ENCODE measurements at places on chromosomes 12 and 14.

- DNase-seq = no peak
Observed at GRCh38 chr12:82896979-82897378, 210.3 kb downstream of the TMTC2 start.

DNA sequence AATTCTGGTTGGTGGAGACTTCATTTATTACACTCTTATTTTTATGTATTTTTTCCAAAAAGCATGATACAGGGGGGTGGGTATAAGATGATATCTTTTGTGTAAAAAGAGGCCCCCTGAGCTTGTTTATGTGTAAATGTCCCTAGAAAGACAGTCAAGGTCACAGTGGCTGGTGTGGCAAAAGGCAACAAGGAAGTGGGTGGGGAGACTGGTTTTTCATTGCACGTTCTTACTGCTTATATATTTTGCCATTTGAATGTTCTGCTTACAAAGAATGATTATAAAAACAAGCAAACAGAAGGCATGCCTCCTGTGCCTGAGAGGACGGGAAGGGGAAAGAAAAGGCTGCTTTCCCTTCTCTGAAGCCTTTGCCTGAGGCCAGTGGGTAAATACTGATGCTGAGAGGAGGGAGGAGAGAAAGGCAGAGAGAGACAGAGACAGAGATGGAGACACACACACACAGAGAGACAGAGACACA, 24.1 kb upstream of the ADIPOR2 start:
- peak; percentile 27 for DNase-seq

DNA sequence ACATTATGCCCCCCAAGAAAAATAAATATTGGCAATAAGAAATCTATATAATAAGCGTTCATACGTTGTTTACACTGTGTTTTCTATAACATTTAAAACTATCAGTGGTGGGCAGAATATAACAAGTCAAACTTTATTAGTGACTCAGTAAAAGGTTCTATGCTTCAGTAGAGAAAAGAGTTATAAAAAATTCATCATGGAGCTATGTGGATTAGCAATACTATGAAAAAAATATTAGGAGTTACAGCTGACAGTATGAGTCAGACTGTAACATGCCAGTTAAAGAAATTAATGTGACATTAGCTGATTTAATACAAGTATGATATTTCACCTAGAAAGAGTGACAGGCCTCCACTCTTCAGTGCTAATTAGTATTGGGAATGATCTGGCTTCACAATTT, 125.1 kb upstream of the GARIN6 start:
- no peak for DNase-seq

GRCh38 chr12:2312175-2312574, 259.4 kb downstream of the CACNA1C start:
- DNase-seq = no peak

DNA sequence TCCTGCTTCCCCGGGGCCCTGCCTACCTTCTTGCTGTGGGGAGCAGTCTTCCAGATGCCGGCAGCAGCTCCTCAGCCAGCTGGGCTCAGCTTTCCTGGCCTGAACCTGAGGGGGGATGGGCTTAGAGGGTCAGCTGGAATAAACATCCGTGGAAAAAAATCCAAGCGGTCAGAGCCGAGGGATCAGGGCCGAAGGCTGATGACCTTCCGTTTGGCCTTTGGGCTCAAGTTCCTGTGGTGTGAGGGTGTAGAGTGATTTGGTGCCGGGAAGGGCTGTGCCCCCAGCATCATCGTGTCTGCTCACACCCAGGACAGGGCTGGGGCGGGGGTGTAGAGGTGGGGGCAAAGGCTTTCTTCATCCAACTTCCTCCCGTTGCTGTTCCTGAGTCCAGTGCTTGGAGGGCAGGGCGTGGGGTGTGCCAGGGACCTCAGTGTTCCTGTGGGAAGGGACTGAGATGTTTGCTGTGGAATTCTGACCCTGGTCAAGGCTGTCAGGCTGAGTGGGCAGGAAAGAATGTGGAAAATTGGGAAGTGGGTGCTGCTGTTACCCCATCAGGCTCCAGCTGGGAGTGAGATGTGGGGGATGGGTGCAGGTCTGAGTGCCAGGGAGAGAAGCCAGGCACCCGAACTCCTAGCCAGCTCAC, 2.6 kb downstream of the SMIM41 start:
- DNase-seq = no peak

GRCh38 chr14:53354336-53354735, 201.2 kb upstream of the DDHD1 start:
- no peak for DNase-seq

DNA sequence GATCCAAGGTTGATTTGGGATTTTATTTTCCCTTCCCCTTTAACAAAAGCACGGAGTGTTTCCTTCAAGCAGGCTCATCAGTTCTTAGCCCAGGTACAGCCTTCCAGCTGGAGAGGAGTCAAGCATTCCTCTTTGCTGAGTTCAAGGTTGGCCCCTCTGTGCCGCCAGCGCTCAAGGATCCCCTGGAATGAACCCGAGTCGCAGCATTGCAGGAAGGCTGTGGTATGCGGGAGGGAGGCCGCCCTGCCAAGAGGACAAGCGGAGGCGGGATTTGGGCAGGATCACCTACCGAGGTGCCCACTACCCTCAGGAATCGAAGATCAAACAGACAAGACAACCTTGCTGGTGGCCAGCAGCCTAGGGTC, 53.9 kb upstream of the NCOR2 start:
- DNase-seq = no peak

- no peak for DNase-seq
Observed at GRCh38 chr12:109157986-109158385, 41.6 kb downstream of the ACACB start.

DNA sequence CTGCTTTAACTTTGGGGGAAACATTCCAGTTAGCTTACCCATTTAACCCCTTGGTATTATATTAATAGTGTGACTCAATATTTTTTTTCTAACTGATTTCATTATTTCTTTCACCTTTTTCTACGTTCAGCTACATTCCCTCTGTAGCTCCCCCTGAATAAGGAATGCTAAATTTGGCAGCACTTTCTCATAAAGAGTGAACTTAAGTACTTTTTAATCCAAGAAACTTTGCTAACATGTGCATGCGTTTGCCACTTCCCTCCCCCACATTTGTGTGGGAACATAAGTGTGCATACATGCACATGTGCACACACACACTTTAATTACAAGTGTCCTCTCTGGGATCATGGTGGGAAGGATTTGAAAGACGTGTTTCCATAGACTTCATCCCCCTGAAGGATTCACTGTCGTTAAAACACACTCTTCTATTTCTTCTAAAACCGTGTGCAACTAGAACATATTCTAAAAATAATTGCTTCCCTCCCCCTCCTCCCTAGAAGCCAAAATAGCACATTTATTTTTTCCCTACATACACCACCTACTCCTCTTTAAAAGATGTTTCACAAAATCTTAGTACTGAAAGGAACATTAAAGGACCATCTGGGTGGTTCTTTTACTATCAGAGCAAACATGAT, 142.6 kb downstream of the PPM1H start:
- DNase-seq = no peak

DNA sequence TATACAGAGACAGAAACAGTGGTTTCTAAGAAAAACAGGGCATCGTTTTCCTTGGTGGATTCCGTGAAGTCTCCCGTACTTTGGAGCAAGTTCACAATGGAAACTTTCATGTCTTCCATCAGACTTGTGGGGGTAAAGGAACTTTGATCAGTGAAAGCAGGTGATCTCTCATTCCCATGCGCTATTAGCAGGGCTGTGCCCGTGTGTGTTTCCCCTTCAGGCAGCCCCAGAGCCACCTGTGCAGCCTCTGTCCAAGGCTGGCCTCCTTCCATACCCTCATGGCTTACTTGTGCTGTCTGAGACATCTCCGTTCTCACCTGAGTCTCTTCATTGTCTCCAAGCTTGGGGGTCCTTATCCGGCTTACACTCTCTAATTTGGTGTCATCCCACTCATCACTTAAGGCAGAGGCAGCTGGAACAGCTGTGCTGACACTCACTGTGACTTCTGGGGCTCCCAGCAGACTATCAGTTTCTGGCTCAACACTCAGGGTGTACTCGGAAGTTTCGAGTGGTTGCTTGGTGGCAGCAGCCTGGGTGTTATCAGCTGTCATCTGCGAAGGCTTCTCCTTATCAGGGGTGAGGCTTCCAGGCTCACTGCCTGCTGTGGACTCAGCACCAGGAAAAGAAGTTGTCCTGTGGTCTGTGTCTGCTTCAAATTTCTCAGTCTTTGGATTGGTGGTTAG, 13.8 kb downstream of the ARMH4 start:
- DNase-seq = no peak

GRCh38 chr12:131116468-131117117, 162.9 kb downstream of the ADGRD1 start:
- no peak for DNase-seq

GRCh38 chr12:67764055-67764454, 115.5 kb downstream of the DYRK2 start:
- DNase-seq = no peak

DNA sequence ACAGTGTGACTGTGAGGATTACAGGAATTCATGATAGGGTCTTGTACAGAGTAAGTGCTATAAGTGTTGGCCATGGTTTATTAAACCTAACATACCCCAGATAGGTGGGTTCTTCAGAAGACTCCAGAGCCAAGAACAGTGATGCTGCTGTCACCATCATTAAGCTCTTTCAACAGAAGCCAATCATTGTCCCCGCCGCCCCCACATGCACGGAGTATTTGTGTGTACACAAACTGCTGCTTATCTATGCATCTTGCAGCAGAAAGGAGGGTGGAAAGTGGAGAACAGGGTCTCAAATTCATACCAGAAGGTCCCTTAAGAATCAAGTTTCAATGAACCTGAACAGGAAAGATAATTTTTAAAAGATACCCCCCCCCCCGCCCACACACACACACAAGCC, 51.2 kb downstream of the TMCC3 start:
- no peak for DNase-seq

DNA sequence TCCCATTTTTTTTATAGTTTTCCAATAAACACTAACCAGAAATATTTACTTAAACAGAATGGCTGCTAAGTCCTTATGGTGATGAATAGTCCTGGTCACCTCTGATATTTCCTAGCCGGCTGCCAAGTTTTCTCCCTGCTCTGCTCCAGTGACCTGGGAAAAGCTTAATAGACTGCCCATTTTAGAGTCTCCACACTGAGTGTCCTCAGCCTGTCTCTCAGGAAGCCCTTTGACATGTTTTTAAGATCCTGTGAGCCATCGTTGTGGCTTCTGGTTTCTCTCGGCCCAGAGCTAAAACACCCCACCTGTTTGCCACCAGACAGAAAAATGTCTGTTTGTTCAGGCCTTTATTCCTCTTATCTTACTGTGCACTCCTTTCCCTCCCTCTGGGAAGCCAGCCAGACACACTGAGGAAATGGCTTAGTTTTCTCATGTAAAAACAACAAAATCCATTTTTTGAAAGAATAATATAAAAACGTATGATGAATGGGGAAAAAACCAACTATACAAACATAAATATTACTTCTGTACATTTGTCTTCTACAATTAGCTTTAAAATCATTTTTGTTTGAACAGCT, 25.4 kb upstream of the ALDH2 start:
- DNase-seq = no peak

DNA sequence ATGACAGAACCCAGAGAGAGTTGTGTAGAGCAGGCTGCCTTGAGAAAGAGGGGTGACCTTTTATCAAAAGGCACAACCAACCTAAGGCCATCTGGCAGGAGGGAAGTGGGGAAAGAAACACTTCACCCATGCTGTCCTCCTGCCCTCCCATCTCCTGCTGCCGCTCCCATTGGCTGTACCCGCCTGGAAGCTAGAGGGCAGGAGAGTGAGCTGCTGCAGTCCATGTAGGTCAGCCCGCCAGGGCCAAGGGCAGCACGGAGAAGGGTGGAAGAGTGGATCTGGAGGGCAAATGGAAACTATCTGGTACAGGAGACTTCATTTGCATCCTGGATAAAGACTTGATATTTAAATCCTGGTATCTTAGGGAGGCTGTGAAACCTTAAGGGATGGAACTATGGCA, 11.5 kb upstream of the CABP1 start:
- DNase-seq = no peak

DNA sequence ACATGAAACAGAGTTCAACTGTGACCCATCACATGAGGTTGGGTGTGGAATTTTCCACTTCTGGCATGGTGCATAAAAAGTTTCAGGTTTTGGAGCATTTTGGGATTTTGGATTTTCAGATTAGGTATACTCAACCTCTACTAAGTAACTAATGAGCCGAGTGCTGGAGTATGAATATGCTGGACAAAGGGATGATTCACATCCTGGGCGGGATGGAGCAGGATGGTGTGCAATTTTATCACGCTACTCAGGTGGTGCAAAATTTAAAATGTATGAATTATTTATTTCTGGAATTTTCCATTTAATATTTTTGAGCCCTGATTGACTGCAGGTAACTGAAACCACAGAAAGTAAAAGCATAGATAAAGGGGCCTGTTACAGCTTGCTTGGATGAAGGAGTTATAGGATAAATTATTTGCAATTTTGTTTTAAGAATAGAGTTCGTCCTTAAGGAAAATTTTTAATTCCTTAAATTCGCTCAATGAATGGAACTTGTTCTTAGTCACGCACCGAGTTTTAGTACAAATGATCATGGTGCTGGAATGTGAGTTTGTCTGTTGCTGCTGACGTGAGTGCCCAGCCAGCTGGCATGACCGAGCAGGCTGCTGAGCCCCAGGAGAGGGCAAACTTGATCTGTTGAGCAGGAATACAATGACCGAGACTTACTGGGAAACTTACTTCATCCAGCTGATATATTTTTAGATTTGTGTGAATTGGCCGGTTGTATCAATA, 176.3 kb downstream of the ESR2 start:
- DNase-seq = no peak

- no peak for DNase-seq
Observed at GRCh38 chr14:23430723-23431085, 4.8 kb downstream of the MYH7 start.

DNA sequence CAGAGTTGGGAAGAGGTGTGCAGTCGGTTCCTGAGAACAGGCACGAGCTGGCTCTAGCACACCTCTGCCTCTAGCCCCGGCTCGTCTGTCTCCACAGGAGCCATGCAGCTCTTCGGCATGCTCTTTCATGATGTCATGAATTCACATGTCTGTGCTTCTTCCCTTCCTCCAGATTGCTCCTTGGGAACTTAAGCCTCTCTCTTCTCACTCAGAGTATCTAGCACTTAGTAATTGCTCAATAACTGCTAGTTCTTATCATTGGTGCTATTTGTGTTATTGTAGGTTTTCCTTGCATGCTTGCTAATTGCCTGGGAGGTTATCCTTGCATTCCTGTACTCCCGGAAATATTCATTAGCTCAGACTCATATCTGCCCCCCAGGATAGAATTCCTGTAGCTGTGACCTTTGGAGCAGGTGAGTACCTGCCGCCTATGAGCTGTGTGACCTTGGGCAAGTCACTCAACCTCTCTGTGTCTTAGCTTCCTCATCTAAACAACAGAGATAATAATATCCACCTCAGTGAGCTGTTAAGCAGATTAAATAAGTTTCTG, 19.5 kb downstream of the FAM181A start:
- DNase-seq = no peak

GRCh38 chr12:51021694-51022093, 4.5 kb downstream of the SLC11A2 start:
- no peak for DNase-seq

- DNase-seq = peak; percentile 54
Observed at GRCh38 chr12:131458931-131459772, 251.7 kb upstream of the SFSWAP start.

GRCh38 chr14:82341261-82341810, 807.7 kb upstream of the SEL1L start:
- no peak for DNase-seq
